ENCODE measurements at places on chromosomes 16 and 17. TPM values are rescaled to one million over a fixed set of nuclear protein-coding genes. Genes with fewer than 3 reads are reported as not detected.

KRT27 gene
- not detected for total RNA-seq

NPIPB13 gene
- 30.3 TPM for total RNA-seq

DNA sequence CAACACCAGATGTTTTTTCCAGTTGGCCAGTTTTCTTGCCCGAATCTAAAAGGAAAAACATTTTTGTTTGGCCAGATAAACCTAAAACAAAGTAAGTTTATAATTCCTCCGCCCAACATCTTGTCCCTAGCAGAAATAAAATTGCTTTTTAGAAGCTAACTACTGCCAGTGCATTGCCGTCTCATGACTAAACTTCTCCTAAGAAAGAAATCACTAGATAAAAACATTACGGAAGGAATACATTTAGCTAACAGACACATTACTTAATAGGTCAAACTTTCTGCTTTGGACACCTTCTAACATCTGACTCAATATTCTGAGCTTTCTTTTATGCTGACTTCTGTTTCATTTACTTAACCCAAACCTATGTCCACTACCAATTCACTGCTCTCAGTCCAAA is 36.2 kb downstream of the FBXL20 start:
- no peaks in the 10 kb centered on the region for H3K36me3 ChIP-seq
- H3K4me3 ChIP-seq = no peak overlapping the region
- H3K27me3 ChIP-seq = no peaks in the 10 kb centered on the region
- no peak overlapping the region for H3K27ac ChIP-seq
- no peak for DNase-seq
- peaks cover 10% of the 10 kb centered on the region for H3K4me1 ChIP-seq

- no peak for DNase-seq
- H3K27ac ChIP-seq = no peak overlapping the region
- no peak overlapping the region for H3K4me3 ChIP-seq
- no peaks in the 10 kb centered on the region for H3K27me3 ChIP-seq
Observed at GRCh38 chr17:57343717-57344116, 87.4 kb downstream of the MSI2 start.

DNA sequence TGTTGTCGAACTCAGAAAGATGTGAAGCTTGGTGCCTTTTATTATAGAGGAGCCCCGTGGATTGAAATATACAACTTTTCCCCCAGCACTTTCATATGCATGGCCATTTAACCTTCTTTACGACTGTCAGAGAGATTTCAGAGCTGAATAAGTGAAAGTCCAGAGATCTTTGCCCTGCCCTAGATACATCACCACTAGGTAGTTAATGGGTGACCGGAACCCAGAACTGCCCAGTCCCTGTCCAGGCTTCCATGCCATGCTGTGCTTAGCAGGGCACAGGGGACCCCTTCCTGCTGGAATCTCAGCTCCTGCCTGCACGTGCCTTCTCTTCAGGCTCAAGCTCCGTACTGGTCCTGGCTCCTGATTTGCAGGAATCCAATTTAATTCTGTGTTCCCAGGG is 32.2 kb downstream of the SRL start:
- H3K36me3 ChIP-seq = no peaks in the 10 kb centered on the region
- peaks cover 7% of the 10 kb centered on the region for H3K27me3 ChIP-seq
- no peak overlapping the region for H3K4me3 ChIP-seq

DNA sequence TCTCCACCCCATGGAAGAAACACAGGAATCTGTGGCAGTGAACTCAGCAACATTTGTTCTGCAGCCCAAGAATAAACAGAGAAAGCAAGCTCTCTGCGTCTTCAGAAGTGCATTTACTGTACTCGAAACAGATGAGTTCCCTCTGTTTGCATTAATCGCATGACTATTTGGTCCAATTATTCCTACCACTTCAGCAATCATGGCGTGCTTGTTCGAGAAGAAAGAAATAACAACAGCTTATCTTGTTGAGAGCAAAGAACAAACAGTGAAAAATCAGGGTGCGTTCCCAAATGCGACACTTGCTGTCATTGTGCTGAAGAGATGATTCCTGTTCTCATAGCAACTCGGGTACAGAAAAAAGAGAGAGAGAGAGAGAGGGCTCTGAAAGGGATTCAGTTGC is 445.3 kb upstream of the MAF start:
- no peak for DNase-seq
- H3K27ac ChIP-seq = no peak overlapping the region
- H3K36me3 ChIP-seq = no peaks in the 10 kb centered on the region
- no peak overlapping the region for H3K4me3 ChIP-seq
- H3K27me3 ChIP-seq = peaks cover 27% of the 10 kb centered on the region
